HepG2 (cell line): ENCODE measurements at places on chromosomes 4 and X. TPM values are rescaled to one million over a fixed set of nuclear protein-coding genes. Genes with fewer than 3 reads are reported as not detected.
A peak's percentile ranks its signal among the peaks of the same experiment; 100 is the strongest.

PHOX2B gene
- total RNA-seq, result not detected in 2 replicates

USP51 gene
- total RNA-seq, result not detected in 2 replicates

FGFBP1 gene
- not detected in 2 replicates for total RNA-seq

EMCN gene
- not detected in 2 replicates for total RNA-seq

TRO gene
- 7.5 and 13.8 TPM in 2 replicates for total RNA-seq

GRCh38 chr4:113404167-113404571, 354.7 kb downstream of the ANK2 start:
- DNase-seq, result peak; percentile 92

GRCh38 chrX:145818186-145819113, 821 bp downstream of the SLITRK2 start:
- no peak for DNase-seq

CDX4 gene
- not detected in 2 replicates for total RNA-seq

DNA sequence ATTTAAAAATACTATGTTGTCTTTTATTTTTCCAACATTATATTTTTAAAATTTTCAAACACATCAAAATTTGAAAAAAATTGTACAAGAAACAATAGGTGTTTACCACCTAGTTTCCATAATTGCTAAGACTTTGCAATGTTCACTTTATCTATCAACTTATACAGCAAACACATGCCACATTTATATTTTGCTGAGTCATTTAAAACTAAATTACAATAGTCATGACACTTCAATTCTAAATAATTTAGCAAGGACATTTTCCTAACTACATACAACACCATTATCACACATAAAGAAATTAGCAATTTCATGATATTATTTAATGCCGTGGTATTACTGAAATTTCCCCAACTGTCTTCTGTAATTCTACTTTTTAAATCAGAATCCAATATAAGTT, 600.4 kb upstream of the CPXCR1 start:
- no peak for DNase-seq

GRCh38 chr4:158722291-158722916, 792 bp downstream of the PPID start:
- peak; percentile 52 for DNase-seq

DNA sequence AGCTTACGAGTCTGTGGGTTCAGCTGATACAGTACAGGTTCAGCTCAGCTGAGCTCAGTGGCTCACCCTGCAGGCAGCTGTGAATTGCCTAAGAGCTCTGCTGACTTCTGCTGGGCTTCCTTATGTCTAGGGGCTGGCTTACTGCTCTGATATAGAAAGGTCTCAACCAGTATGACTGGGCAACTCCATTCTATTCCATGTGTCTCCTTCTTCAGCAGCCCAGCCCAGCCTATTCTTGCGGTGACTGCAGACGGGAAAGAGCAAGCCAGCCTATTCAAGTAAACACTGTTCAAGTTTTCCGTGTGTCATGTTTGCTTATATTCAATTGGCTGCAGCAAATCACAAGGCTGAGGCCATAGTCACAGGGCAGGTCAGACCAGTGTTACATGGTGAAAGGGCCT, 615.4 kb upstream of the ZFP42 start:
- peak; percentile 35 for DNase-seq
